Stimulated activated CD4-positive, alpha-beta T cell treated with anti-CD3 and anti-CD28 coated beads, Interleukin-1b, Interleukin-23, amount 100 ng/mL, for 1 hour (primary cell): ENCODE measurements at places on chromosomes 16 and 17.

DNA sequence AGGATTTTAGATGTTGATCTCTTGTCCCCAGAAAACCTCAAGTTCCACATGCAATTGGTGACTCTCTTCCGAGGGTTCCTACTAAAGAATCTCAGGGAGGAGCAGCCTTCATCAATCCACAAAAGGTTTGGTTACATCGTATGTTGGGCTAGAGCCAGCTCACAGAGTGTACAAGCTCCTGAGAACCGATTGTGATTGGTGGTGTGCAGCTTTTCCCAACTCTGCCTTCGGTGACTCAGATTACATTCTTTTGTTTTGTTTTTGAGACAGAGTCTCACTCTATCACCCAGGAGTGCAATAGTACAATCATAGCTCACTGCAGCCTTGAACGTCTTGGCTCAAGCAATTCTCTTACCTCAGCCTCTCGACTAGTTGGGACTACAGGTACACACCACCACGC lies 172.4 kb downstream of the PMP22 start:
- no peak for DNase-seq

- no peak for DNase-seq
Observed at GRCh38 chr17:19796457-19796856, 48.4 kb upstream of the ALDH3A1 start.

GRCh38 chr16:67036323-67036741 lies 7.4 kb downstream of the CBFB start:
- no peak for DNase-seq

DNA sequence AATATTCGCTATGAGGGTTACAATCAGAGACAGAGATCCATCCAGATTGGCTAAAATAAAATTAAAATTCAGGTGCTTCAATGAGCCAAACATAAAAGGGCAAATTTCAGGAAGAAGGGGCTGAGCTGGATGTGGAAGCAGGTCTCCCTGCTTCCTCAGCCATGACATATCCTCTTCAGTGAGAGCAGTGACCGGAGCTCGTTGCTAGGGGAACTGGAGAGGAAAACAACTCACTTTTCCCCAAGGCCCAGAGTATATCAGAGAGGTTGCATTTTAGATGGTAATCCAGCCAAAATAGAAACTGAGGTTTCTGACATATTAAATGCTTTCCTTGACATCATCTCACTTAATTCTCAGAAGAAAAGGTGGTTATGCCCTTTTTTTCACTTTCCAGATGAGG lies 503.5 kb downstream of the HS3ST4 start:
- no peak for DNase-seq

GRCh38 chr17:68519911-68520310 lies 7.7 kb downstream of the PRKAR1A start:
- DNase-seq = no peak

- no peak for DNase-seq
Observed at GRCh38 chr17:40910441-40910841, 25.4 kb upstream of the KRT20 start.
